ENCODE measurements at places on chromosomes 5 and 9. TPM values are rescaled to one million over a fixed set of nuclear protein-coding genes. Genes with fewer than 3 reads are reported as not detected.
A peak's percentile ranks its signal among the peaks of the same experiment; 100 is the strongest.

DAB2IP gene
- 3.9 TPM for total RNA-seq

GRCh38 chr9:68493541-68493940 is 47.1 kb downstream of the TMEM252 start:
- DNase-seq, result no peak

GRCh38 chr5:33474004-33474403 is 33.2 kb downstream of the TARS1 start:
- DNase-seq, result no peak

DNA sequence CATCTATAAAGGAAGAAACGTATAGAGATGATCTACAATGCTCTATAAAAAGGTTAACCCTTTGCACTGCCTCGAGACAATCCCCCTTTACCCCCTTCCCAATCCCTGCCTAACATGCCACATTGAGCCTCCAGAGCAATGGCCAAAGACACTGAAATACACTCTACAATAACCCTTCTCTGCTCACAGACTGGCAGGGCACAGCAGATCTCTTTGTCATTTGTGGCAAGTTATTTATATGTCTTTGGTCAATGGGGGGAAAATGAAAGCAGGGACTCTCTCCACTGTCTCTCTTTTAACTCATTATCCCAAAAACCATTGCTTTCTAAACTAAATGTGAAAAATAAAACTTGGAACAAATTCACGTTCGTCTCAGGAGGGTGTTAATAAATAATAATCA is 51.7 kb downstream of the PTCH1 start:
- no peak for DNase-seq

GRCh38 chr5:60672693-60673264 is 27.2 kb downstream of the DEPDC1B start:
- DNase-seq, result no peak

- no peak for DNase-seq
These were observed 46.8 kb downstream of the TNC start for GRCh38 chr9:115071176-115071575.

GAS1 gene
- 5.0 TPM for total RNA-seq

DNA sequence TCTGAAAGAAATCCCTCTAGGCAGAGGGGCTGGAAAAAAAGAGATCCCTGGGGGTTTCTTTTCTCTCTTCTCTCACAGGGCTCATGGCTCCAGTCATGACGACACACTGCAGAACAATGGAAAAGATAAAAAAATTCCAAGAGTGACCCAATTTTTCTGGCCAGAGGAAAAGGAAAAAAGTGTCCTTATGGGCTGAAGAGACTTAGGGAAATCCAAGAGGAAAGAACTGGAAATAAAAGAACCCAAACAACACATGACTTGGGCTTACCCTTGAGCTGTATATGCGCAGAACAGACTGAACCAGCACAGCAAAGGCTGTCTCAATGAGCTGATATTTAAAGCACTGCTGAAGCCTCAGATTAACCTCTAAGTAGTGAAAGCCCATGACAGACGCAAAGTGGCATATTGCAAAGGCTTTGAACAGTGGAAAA is 102.4 kb downstream of the SMIM23 start:
- DNase-seq, result no peak

DNA sequence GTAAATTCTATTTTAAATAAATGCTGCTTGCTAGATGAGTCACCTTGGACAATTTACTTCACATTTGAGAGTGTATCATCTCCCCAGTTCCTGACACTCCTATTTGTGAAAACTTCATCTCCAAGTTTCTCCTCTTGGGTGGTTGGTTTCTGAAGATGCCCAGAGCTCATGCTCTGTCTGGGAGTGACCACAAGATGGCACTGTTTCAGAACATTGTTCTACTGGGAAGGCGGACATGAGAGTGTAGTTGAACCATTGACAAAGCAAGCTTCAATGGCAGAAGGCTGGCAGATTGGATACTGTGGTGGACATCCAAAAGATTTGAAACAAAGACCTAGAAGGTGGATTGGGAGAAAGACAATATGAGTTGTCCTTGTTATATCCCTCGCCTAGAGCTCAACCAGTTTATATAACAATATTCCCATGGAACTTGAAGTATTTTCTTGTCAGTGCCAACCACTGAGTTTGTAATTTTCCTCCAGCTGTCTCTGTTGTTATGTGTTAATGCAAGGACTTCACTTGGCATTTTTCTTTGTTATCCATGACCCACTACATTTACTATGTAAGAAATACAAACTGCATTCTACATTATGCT is 234.3 kb upstream of the ANKH start:
- peak; percentile 61 for DNase-seq

DNA sequence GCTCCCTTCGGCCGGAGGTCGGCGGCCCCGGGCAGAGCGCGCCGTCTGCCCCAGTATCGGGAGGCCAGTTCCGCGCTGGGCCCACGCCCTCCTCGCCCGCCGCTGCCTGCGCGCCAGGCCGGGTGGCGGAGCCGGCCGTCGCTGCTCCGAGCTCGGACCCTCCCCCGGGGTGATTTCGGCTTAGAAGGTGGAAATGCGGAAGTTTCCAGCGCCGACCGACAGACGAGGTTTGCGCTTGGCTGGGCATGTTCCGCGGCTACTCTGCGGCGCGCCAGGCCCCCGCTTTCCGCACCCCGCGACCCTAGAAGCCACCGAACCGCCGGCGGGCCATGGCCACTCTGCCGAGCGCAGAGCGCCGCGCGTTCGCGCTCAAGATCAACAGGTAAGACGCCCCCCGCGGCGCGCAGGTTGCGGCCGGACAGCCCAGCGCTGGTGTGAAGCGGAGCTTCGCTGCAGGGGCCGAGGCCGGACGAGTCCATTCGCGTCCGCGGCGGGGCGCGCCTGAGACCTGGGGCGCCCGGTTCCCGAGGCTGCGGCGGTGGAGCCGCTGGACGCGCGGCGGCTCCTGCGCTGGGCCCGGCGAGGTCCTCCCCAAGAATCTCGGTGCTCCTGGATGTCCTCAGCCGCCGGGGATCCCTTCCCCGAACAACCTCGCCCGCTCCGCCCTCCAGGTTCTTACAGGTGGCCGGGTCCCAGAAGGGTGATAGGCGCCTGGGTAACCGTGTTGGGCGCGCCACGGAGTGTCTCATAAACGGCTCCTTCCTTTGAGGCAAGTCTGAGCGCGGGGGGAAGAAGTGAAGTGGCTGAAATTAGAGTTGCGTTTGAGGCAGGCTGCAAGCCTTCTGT is at the start of gene DOCK8:
Gene DOCK8, plus strand, starts transcription at position 218 of the 846 bp plus-strand sequence. Its CDS starts 112 bp downstream, at position 330.
- DNase-seq, result peak; percentile 12

DNA sequence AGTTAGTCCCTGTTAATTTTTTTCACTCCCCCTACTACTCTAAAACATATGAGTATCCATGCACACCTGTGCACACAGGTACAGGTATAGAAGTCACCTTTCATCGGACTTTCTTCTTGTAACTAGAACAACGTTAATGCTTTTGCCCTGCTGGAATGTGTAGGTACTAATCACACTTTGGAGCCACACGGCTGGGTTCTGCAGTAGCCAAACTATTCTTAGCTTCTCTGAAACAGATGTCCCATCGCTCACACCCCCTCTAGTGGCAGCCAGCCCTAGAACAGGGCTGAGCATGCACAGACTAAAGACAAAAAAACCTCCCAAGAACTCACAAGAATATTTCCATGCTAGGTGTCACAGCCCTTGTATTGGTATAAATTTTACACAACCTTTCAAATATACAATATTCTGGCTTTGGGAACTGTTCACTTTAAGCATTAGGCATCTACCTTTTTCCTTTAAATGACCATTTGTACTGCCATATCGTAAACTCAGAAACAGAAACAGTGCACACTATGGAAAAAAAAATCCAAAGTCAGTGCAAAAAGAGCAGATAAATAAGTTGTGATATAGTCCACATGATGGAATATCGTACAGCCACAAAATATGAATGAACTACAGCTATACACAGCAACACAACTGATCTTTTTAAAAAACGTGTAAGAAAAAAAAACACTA is 64.0 kb downstream of the RETREG1 start:
- peak; percentile 56 for DNase-seq

GRCh38 chr5:167296661-167297060 is 994.8 kb upstream of the WWC1 start:
- no peak for DNase-seq

DNA sequence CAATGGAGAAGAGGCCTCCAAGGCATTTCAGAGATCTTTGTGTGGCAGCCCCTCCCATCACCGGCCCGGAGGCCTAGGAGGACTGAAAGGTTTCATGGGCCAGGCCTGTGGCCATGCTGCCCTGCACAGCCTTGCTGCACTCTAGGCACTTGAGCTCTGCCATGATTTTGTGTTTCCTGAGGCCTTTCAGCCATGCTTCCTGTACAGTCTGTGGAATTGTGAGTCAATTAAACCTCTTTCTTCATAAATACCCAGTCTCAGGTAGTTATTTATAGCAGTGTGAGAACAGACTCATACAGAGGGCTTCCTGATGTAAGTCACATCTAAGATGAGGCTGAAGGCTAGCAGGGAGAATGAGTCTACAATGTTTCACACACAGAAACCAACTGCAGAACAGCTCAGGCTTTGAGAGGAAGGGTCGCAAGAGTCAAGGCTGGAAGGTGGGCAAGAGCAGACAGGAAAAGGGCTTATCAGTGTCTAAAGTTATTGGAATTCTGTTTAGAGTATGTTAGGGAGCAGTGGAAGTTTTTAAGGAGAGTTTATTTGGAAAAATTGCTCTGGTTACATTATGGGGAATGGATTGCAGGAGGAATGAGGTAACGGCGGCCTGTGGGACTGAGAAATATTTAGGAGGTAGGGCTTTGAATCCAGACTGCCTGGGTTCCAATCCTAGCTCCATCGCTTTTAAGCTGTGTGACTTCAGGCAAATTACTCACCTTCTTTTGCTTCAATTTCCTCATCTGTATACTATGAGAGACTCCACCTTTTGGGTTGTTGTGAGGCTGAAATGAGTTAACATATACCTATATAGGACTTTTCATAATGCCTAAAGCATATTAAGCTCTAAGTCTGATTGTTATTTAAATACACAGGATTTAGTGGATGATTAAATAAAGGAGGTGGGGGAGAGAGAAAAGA is 291.2 kb downstream of the CWC27 start:
- no peak for DNase-seq

DNA sequence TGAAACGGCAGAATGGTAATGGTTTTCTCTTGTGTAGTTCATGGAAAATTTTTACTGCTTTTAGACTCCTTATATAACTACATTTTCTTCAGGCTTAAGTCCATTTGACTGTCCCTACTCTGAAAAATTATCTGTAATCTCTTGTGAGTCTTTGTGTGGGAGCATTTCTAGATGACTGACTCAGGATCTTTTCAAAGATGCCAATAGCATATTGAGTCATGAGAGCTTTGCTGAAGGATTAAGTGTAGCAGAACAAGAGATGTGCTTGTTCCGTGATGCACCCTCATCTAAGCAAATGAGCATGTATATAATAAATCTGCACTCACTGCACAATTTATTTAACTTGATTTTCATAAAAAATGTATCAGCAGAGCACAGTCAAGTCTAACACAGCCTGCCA is 298.7 kb upstream of the CDH6 start:
- no peak for DNase-seq

PCDHGA1 gene
- 0.72 TPM for total RNA-seq

- DNase-seq, result no peak
These were observed 105.7 kb upstream of the ADAMTSL1 start for GRCh38 chr9:18368206-18368605.

- DNase-seq, result no peak
These were observed 8.0 kb upstream of the UBQLN1 start for GRCh38 chr9:83715794-83716193.

DNA sequence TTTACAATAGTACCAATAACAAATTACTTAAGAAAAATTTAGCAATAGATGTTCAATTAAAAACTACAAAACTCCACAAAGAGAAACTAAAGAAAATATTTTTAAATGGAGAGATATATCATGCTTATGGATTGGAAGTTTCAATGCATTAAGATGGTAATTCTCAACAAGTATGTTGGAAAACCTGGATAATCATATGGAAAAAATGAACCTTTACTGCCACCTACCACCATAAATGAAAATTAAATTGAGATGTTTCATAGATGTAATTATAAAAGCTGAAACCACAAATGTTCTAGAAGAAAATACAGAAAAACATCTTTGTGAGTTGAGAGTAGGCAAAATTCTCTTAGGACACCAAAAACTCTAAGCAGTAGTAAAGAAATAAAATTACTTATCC is 121.7 kb downstream of the ANKRD18B start:
- no peak for DNase-seq

- peak; percentile 70 for DNase-seq
These were observed 8.9 kb upstream of the FBXO38 start for GRCh38 chr5:148374690-148375360.

KIF20A gene
- total RNA-seq, result 35.2 TPM

PCDHB11 gene
- 5.4 TPM for total RNA-seq

PAPPA gene
- total RNA-seq, result 43.0 TPM

GRCh38 chr9:128102861-128103588 is 24.5 kb downstream of the PTGES2 start:
- DNase-seq, result peak; percentile 46

STC2 gene
- 96.3 TPM for total RNA-seq

- DNase-seq, result no peak
These were observed 41.3 kb downstream of the CFAP77 start for GRCh38 chr9:132451276-132451675.

DNA sequence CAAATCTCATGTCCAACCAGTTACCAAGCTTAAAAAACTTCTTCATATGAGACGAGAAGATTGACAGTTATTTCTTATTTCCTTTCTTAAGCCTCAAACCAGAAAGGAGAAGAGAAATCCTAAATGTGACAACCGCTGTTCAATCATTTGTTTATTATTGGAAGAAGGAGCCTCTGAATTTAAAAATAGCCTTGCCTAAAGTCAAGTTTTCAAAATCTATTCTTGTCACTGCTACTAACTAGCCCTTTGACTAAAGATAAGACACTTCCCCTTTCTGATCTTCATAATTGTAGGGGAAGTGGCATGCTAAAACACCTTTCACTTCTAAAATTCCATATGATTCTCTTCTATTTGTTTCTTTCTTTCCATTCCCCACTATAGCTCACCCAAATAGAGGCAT is 106.2 kb upstream of the EMB start:
- no peak for DNase-seq

GRCh38 chr5:170860818-170861666 is 776 bp upstream of the RANBP17 start:
- no peak for DNase-seq

CARTPT gene
- total RNA-seq, result not detected

- DNase-seq, result no peak
These were observed 110.2 kb upstream of the NR3C1 start for GRCh38 chr5:143513720-143514119.

- DNase-seq, result no peak
These were observed 171.3 kb downstream of the ST8SIA4 start for GRCh38 chr5:100731768-100732167.

DNA sequence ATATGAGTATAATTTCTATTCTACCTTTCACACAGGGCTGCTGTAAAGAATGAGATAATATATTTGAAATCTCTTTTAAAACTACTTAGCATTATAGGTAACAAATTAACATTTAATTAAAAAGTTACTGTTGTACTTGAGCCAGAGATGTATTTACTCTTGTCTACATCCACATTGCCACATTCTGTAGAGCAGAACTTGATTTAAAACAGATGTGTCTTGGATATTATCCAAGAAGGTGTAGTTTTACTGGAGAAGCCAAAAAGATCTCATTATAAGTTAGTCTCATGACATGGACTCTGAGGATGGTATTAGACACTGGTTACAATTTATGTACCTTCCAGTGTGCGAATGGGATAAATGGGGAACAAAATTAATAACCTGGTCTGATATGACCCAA is 293.1 kb upstream of the CCNH start:
- DNase-seq, result no peak

Data from NCI-H460 (cell line).